IMR-90 (cell line): ENCODE measurements at places on chromosomes 7 and 10. TPM values are rescaled to one million over a fixed set of nuclear protein-coding genes. Genes with fewer than 3 reads are reported as not detected.

Gene CHAT
- total RNA-seq = not detected in 2 replicates

Gene AGBL3
- total RNA-seq = 0.18 and 0.28 TPM in 2 replicates

Gene ATP6V0E2
- 5.7 and 10.3 TPM in 2 replicates for total RNA-seq

Gene PLXNA4
- under 0.01 TPM in 2 replicates for total RNA-seq

Gene OR2A7
- total RNA-seq = not detected in 2 replicates

Gene OGDHL
- total RNA-seq = under 0.01 and 0.18 TPM in 2 replicates

Gene COL28A1
- total RNA-seq = under 0.01 TPM in 2 replicates

Gene GPRIN2
- total RNA-seq = under 0.01 TPM in 1 of 2 replicates, not detected in the other

Gene IQUB
- 0.18 and 0.28 TPM in 2 replicates for total RNA-seq

DNA sequence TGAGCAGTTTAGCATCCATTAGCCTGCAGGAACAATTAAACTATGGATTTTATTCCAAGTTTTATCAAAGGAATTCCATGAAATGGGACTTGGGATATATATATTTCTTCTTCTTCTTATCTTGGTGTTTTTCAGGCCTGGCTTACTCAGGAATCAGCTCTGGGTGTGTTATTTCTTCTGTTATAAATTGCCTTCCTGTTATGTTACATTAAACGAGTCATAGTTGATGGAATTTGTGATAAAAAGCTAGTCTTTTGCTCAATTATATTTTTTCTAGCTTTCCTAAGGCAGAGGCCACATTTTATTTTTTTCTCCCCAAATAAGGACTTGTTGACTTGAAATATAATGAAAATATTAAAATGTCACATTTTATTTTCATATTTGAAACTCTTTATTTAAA lies 141.3 kb downstream of the EPC1 start:
- peak; percentile 44 for DNase-seq
- H3K27me3 ChIP-seq = no peaks in the 10 kb centered on the region; the same call in 1 of the 2 replicates
- no peaks in the 10 kb centered on the region for H3K36me3 ChIP-seq
- H3K27ac ChIP-seq = no peak overlapping the region
- H3K4me1 ChIP-seq = peaks cover 1% of the 10 kb centered on the region; the same call in 1 of the 2 replicates

- H3K27ac ChIP-seq = no peak overlapping the region
- no peaks in the 10 kb centered on the region for H3K27me3 ChIP-seq
- no peak overlapping the region for H3K4me3 ChIP-seq
- DNase-seq = no peak
Measured at GRCh38 chr7:32532086-32532485, 36.8 kb downstream of the AVL9 start.

DNA sequence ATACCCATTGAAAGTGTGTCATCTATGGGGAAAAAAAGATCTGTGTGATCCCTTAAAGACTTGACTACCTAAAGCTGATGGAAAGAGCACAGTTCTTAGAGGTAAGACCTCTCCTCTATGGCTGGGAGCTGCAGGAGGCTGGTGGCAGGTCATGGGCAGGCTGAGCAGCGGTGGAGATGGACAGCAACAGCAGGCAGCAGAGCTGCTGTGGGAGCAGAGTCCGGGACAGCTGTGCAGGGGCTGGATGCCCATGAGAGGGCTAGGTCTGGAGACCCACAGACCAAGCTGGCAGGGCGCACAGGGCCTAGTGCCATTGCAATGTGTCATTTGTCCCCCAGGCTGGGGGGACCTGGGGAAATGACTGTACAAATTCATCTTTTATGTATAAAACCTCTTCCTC lies 13.4 kb upstream of the EPHA1 start:
- H3K27me3 ChIP-seq = no peaks in the 10 kb centered on the region
- no peaks in the 10 kb centered on the region for H3K36me3 ChIP-seq
- peaks cover 1% of the 10 kb centered on the region; the same call in 1 of the 2 replicates for H3K4me1 ChIP-seq
- DNase-seq = no peak
- no peak overlapping the region for H3K27ac ChIP-seq

GRCh38 chr7:136183981-136184380 lies 206.8 kb upstream of the MTPN start:
- H3K4me1 ChIP-seq = no peaks in the 10 kb centered on the region
- H3K27me3 ChIP-seq = no peaks in the 10 kb centered on the region
- H3K36me3 ChIP-seq = no peaks in the 10 kb centered on the region
- no peak overlapping the region for H3K4me3 ChIP-seq
- peak; percentile 10 for DNase-seq

- H3K36me3 ChIP-seq = peaks cover 39% of the 10 kb centered on the region
- no peak for DNase-seq
- H3K4me1 ChIP-seq = peaks cover 40% of the 10 kb centered on the region
- no peaks in the 10 kb centered on the region for H3K27me3 ChIP-seq
- H3K4me3 ChIP-seq = peak overlapping the region; percentile 15
- peak overlapping the region; percentile 38 for H3K27ac ChIP-seq
Measured at GRCh38 chr10:102648889-102649796, 4.9 kb downstream of the TRIM8 start.

DNA sequence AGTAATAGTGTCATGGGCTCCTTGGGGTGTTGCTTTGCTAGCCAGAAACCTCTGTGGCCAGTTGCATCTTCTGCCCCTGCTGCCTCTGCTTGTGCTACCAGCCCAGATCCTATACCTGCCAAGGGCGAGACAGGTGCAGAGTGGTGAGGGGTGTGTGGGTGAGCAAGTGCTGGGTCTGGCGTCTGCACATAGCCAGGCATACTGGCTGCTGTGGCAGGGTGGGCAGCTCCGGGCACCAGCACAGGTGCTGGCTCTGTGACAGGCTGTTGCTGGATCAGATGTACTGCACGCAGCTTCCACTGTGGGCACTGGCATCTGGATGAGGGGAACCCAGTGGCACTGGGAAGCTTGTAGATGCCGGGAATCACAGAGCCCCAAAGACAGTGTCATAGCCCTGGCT lies 148.4 kb downstream of the NXPH1 start:
- no peaks in the 10 kb centered on the region for H3K36me3 ChIP-seq
- no peaks in the 10 kb centered on the region for H3K4me1 ChIP-seq

DNA sequence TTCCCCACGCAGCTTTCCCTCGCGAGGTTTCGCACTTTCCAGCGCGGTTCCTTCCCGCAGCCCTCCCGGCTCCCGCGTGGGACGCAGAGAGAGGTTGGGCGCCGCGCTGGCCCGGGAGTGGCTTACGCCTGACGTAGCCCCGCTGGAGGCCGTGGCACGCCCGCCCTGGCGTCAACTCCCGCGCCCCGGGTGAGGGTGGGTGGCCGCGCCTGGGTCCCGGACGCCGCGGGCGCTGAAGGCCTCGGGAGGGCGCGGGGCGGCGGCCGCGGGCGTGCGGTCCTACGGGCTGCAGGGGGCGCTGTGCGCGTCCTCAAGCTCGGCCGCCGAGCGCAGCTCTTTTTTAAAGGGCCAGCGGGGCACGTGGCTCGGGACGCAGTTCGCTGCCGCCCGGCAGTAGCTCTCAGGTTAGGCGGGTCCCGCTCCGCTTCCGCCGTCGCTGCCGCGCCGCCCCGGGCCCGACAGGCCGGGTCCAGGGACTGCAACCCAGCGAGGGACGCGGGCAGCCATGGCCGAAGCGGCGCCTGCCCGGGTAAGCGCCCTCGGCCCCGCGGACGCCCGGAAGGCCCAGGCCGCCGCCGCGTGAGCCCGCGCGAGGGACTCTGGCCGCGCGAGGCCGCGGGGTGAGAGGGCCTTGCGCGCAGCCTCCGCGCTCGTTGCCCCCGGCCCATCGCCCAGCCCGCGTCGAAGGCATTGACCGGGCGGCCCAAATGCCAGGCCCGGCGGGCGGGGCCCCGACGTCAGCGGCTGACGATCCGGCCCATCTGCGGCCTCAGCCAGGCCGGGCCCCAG lies at the start of gene ZNF783:
Gene ZNF783 (plus strand): TSS at position 368 of the 789 bp plus-strand sequence. CDS start 138 bp downstream, at position 506.
- peaks cover 7% of the 10 kb centered on the region for H3K4me1 ChIP-seq
- DNase-seq = peak; percentile 85
- H3K36me3 ChIP-seq = peaks cover 18% of the 10 kb centered on the region
- peak within 1 kb of the TSS; percentile 61 for H3K4me3 ChIP-seq

GRCh38 chr7:42981601-42982000 lies 49.4 kb downstream of the MRPL32 start:
- H3K27ac ChIP-seq = no peak overlapping the region
- H3K27me3 ChIP-seq = peaks cover 4% of the 10 kb centered on the region; the same call in 1 of the 2 replicates
- H3K36me3 ChIP-seq = no peaks in the 10 kb centered on the region
- DNase-seq = no peak
- H3K4me3 ChIP-seq = no peak overlapping the region
- no peaks in the 10 kb centered on the region for H3K4me1 ChIP-seq

- H3K27me3 ChIP-seq = peaks cover 19% of the 10 kb centered on the region
- no peak overlapping the region for H3K27ac ChIP-seq
- H3K4me3 ChIP-seq = no peak overlapping the region
Measured at GRCh38 chr7:101591504-101591903, 37.6 kb downstream of the MYL10 start.

DNA sequence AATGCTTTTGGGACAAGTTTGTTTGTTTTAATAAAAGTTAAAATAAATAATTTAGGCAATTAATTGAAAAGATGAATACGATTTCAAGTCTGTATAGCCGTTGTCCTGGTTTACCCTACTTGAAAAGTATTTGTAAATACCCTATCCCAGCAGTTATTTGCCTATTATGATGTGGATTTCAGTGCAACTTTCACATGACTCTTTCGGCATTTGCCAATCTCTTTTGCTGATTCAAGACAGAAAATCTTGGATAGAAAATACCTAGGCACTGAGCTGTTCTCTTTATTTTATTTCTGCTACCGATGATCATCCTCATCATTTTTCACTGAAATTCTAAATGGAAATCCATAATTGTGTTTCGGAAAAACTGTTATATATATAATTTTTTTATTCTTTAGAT lies 125.9 kb upstream of the FZD8 start:
- H3K36me3 ChIP-seq = no peaks in the 10 kb centered on the region
- DNase-seq = peak; percentile 31
- H3K4me3 ChIP-seq = no peak overlapping the region
- H3K27me3 ChIP-seq = no peaks in the 10 kb centered on the region
- H3K27ac ChIP-seq = no peak overlapping the region

- peaks cover 5% of the 10 kb centered on the region for H3K4me1 ChIP-seq
- H3K4me3 ChIP-seq = no peak overlapping the region
- H3K27ac ChIP-seq = no peak overlapping the region
- peaks cover 10% of the 10 kb centered on the region; the same call in 1 of the 2 replicates for H3K27me3 ChIP-seq
- DNase-seq = peak; percentile 91
Measured at GRCh38 chr10:69974551-69975155, 78.0 kb upstream of the MACROH2A2 start.

GRCh38 chr7:154647625-154648024 lies 355.3 kb downstream of the PAXIP1 start:
- no peak overlapping the region for H3K4me3 ChIP-seq
- no peaks in the 10 kb centered on the region for H3K36me3 ChIP-seq
- no peak overlapping the region for H3K27ac ChIP-seq
- no peaks in the 10 kb centered on the region for H3K4me1 ChIP-seq

- H3K27ac ChIP-seq = no peak overlapping the region
- no peaks in the 10 kb centered on the region for H3K36me3 ChIP-seq
- H3K4me1 ChIP-seq = no peaks in the 10 kb centered on the region
- H3K27me3 ChIP-seq = no peaks in the 10 kb centered on the region
Measured at GRCh38 chr10:54011117-54011516, 789.9 kb downstream of the PCDH15 start.

GRCh38 chr10:51530541-51530940 lies 168.9 kb downstream of the CSTF2T start:
- no peak overlapping the region for H3K27ac ChIP-seq
- H3K4me1 ChIP-seq = no peaks in the 10 kb centered on the region
- no peak overlapping the region for H3K4me3 ChIP-seq
- no peaks in the 10 kb centered on the region for H3K27me3 ChIP-seq
- DNase-seq = no peak
- no peaks in the 10 kb centered on the region for H3K36me3 ChIP-seq

- H3K4me1 ChIP-seq = no peaks in the 10 kb centered on the region
- H3K36me3 ChIP-seq = no peaks in the 10 kb centered on the region
- H3K4me3 ChIP-seq = no peak overlapping the region
- H3K27ac ChIP-seq = no peak overlapping the region
Measured at GRCh38 chr7:132145063-132145462, 431.2 kb downstream of the PLXNA4 start.

DNA sequence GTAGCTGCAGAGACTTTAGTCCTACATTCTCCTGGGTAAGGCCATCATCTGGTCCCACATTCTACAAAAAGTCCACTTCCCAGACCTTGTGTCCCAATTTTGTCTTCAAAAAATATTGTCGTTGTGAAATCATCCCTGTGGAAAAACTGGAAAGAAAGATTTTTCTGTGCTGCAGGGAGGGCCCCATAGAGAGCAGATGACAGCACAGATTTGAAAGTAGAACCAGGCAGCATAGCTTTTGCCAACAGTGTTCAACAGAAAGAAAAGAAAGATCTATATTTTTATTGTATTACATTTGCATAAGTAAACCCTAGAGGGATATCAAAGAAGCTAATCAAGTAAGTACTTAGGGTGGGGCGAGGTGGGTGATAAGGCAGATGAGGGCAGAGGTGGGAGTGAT lies 48.3 kb upstream of the C1GALT1 start:
- no peaks in the 10 kb centered on the region for H3K36me3 ChIP-seq
- H3K4me1 ChIP-seq = no peaks in the 10 kb centered on the region
- DNase-seq = no peak
- H3K4me3 ChIP-seq = no peak overlapping the region
- no peaks in the 10 kb centered on the region for H3K27me3 ChIP-seq
- no peak overlapping the region for H3K27ac ChIP-seq

- no peak overlapping the region for H3K4me3 ChIP-seq
- no peak for DNase-seq
- no peak overlapping the region for H3K27ac ChIP-seq
- no peaks in the 10 kb centered on the region for H3K27me3 ChIP-seq
Measured at GRCh38 chr10:31594347-31594873, 275.4 kb downstream of the ZEB1 start.

DNA sequence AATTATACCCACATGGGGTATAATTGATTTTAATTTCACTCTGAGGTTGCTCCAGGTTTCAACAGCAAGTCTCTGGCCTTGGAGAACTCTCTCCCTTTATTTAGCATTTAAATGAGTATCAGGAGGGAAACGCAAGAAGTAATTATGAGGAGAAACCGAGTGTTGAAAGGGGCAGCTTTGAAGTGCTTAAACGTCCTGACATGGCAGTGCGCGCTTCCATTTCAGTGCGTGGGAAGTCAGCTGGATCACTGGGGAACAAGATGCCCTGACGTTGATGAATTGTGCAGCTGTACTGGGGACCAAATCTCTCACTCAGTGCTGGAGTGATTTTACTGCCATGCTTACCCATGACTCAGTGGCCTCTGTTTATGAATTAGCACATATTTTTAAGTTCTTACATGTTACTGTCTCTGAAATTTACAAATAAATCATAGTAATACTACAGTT lies 106.0 kb upstream of the PRR15 start:
- H3K4me1 ChIP-seq = no peaks in the 10 kb centered on the region
- no peak for DNase-seq
- H3K27ac ChIP-seq = no peak overlapping the region
- H3K4me3 ChIP-seq = no peak overlapping the region
- H3K36me3 ChIP-seq = no peaks in the 10 kb centered on the region

GRCh38 chr10:63522277-63522687 lies 1.1 kb downstream of the REEP3 start:
- no peaks in the 10 kb centered on the region for H3K36me3 ChIP-seq
- peak; percentile 47 for DNase-seq
- H3K4me1 ChIP-seq = peaks cover 6% of the 10 kb centered on the region
- peak overlapping the region; percentile 79 for H3K4me3 ChIP-seq
- peak overlapping the region; percentile 95 for H3K27ac ChIP-seq
- H3K27me3 ChIP-seq = no peaks in the 10 kb centered on the region

GRCh38 chr10:125538947-125539731 lies 143.8 kb downstream of the TEX36 start:
- H3K4me1 ChIP-seq = no peaks in the 10 kb centered on the region
- H3K4me3 ChIP-seq = no peak overlapping the region
- H3K27ac ChIP-seq = no peak overlapping the region

GRCh38 chr7:90611115-90611514 lies 15.0 kb downstream of the CDK14 start:
- H3K4me3 ChIP-seq = no peak overlapping the region
- no peak for DNase-seq
- H3K27me3 ChIP-seq = no peaks in the 10 kb centered on the region
- H3K36me3 ChIP-seq = no peaks in the 10 kb centered on the region
- peaks cover 3% of the 10 kb centered on the region for H3K4me1 ChIP-seq
- H3K27ac ChIP-seq = no peak overlapping the region
